ENCODE measurements at places on chromosomes 3 and 15.

GRCh38 chr3:81793410-81793809, 32.0 kb upstream of the GBE1 start:
- no peak for DNase-seq

GRCh38 chr3:88041005-88041404, 17.8 kb downstream of the CGGBP1 start:
- no peak for DNase-seq

DNA sequence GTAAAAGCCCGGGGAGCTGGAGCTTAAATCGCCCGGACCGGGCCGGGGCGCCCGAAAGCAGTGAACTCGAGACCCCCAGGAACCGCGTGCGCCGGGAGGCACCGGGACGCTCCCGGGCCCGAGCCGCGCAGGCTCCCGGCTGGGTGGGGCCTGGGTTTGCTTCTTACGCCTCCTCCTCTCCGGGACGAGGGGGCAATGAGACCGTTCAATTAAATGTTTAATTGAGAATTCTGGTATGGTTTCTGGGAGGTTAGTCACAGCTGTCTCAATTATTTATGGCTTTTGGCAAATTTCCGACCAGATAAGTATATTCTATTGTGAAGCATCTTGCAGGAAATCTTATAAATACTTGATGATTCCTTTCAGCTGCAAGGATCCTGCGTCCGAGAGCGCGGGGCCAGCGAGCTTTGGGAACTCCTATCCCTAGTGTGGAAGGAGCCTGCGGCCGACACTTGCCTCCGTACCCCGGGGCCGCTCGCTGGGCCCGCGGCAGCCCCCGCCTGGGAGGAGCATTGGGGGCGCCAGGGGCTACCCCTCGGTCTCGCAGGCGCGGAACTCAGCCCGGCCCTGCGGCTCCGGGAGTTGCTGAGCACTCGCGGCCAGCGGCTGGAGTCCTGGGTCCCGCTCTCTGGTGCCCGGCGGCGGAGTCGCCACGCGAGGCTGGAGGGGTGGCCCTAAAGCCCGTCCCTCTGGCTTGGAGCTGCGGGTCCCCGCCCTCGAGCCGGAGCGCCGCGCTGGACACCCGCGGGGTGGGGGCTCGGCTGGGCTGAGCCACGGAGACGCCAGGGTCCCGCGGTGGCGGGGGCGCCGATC, 10.3 kb downstream of the ISL2 start:
- no peak for DNase-seq

GRCh38 chr3:43005253-43005652, 26.1 kb downstream of the GASK1A start:
- no peak for DNase-seq

- no peak for DNase-seq
Measured at GRCh38 chr3:45105855-45106671, 40.1 kb downstream of the CDCP1 start.

DNA sequence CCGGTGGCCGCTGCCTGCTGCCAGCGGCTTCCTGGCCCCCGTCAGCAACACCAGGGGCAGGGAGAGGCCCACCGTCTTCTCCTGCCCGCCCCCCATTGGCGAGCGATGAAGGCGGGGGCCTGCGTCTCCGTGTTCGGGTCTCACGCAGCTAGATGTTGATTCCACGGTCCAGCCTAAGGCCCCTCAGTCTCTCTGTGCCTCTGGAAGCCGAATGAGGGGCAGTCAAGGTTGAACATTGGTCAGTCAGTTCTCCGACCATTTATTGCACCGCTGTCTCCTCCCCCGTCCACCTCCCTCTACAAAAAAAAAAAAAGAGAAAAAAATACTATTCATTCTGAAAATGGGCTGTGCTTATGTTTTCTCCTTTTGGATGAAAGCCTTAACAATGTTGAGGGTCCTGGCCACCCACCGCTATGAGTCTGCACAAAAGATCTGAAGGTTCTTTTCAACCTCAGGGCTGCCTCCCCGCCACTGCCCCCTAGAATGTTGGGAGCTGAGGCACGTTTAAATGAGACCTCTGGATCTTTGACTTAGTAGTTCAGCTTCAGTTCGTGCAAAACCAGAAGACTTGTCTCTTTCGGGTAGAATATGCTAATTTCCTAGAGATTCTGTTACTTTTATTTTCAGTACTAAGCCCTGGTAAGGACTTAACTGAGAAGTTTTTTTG, 736 bp downstream of the IREB2 start:
- DNase-seq: no peak

DNA sequence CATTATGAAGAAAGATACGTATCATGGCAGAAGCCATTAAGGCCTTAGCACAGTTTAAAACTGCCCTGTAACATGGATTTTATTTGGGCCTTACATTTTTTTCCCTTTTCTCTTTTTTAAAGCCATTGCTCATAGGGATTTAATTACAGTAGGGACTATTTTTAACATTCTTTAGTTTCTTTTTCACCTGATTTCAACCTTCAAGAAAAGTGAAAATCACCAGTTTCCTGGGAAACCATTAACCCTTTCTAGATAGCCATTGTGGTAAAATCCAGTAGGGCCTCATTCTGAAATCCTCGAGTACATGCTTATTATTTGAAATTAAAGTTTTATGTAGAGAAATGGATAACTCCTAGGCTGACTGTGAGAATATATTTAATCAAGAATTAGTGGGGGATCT, 3.1 kb downstream of the SPRED1 start:
- no peak for DNase-seq
